ENCODE measurements at places on chromosomes 5 and 9. TPM values are rescaled to one million over a fixed set of nuclear protein-coding genes. Genes with fewer than 3 reads are reported as not detected.

DNA sequence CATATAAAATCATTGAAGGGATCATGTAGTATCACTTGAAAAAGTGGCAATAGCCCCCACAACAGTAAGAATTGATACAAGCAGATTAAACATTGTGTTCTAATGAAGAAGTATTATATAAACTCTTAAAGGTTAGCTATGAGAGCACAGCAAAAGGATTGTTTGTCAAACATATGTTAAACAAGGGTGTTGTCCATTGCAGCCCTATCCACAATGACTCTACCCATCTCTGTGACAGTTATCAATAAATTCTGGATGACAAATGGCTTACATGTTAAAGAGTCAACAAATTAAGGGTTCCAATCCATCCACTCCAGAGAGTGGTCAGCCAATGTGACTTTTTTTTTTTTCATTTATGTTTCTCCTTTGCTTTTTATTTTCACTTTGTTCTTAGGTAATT lies 238.7 kb downstream of the SEMA5A start:
- no peak for DNase-seq

GRCh38 chr9:110278080-110278707 lies 21.9 kb upstream of the TXN start:
- DNase-seq = no peak

DNA sequence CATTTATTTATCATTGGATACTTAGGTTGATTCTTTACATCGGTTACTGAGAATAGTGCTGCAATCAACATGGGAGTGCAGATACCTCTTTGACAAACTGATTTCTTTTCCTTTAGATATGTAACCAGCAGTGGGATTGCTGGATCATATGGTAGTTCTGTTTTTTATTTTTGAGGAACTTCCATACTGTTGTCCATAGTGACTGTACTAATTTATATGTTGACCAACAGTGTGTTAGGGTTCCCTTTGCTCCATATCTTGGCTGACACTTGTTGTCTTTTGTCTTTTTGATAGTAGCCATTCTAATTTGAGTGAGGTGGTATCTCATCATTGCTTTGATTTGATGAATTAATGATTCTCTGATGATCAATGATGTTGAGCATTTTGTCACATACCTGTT lies 137.3 kb upstream of the PITX1 start:
- no peak for DNase-seq

GRCh38 chr9:136544548-136544963 lies 1.3 kb downstream of the NOTCH1 start:
- DNase-seq = peak; percentile 80

DNA sequence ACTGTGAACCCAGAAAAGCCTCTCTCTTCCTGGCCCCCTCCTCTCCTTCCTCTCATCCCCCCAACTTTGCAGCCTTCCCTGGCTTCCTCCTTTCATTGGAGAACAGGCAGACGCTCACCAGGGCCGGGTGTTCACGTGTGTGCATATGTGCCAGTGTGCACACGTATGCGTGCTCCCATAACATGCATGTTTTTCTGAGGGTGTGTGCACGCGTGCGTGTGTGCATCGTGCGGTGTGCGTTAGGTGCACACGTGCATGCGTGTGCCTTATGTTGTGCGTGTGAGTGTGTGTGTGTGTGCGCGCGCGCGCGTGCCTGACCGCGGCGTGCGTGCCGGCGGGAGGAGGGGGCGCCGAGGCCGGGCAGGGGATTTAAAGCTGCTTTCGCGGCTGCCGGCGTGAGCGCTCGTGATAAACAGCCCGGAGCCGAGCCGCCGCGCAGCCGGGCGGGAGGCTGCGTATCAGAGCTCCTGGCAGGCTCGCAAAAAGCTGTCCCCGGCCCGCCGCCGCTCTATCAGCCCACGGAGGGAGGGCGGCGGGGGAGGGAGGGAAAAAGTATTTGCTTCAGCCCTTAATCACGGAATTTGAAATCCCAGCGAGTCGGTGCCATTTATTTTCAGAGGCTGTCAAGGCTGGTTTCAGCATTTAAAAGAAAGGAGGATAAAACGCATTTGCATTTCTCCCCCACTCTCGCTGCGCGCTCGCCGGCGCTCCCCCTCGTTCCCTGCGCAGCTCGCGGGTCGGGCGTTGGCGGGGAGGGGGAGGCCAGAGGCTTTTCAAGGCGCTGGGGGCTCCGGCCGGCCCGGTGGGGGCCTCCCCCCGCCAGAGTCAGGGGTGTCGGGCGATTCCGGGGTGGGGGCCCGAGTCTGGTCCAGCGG lies 183.9 kb downstream of the C9orf50 start:
- peak; percentile 40 for DNase-seq

- no peak for DNase-seq
Measured at GRCh38 chr9:109408759-109409462, 88.1 kb upstream of the EPB41L4B start.

- DNase-seq = no peak
Measured at GRCh38 chr9:88950341-88951154, 40.7 kb upstream of the S1PR3 start.

- DNase-seq = no peak
Measured at GRCh38 chr9:114652776-114653555, 4.6 kb downstream of the TEX53 start.

GRCh38 chr5:73365301-73365853 lies 83.2 kb downstream of the FOXD1 start:
- no peak for DNase-seq

- DNase-seq = peak; percentile 14
Measured at GRCh38 chr5:122844910-122845228, 544 bp upstream of the SNX24 start.

- no peak for DNase-seq
Measured at GRCh38 chr9:91814753-91815152, 135.3 kb downstream of the ROR2 start.

DNA sequence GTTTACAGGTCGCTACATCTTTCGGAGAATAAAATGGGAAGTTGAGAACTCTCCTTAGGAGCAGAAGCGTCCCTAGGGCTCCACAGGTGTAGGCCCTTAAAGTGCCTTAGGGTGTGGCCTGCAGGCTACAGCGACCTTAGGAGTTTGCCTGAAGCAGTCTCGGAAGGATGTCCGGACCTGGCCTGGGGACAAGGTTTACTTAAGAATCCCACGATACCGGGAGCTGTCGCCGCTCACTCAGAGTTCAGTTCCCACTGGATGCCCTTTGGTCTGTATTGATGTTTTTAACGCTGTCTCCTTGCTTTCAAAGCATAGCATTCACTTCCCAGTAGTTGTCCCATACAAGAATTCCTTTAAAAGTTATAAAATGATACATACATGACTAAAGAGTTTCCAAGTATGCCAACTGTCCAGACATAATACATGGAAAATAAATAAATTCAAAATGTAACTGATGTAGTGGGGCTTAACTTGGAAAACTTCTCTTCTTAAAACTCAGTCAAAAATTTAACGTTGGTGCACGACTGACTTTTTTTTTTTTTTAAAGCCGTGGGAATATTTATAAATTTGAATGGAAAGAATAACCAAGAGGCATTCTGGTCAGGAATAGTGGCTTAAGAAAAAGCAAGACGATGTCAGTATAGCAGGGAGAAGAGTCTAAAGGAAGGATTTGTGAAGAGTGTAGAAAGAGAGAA lies 848 bp downstream of the RAD50 start:
- peak; percentile 46 for DNase-seq

The NUTM2G gene
- total RNA-seq = not detected

The STK32A gene
- not detected for total RNA-seq

The SLC36A3 gene
- total RNA-seq = not detected

The ACOT12 gene
- total RNA-seq = not detected

The RHOBTB3 gene
- 0.75 TPM for total RNA-seq
